ENCODE measurements at places on chromosomes 6 and 20.
A peak's percentile ranks its signal among the peaks of the same experiment; 100 is the strongest.

GRCh38 chr6:35065870-35066269 is 75.3 kb downstream of the TCP11 start:
- DNase-seq, result no peak

DNA sequence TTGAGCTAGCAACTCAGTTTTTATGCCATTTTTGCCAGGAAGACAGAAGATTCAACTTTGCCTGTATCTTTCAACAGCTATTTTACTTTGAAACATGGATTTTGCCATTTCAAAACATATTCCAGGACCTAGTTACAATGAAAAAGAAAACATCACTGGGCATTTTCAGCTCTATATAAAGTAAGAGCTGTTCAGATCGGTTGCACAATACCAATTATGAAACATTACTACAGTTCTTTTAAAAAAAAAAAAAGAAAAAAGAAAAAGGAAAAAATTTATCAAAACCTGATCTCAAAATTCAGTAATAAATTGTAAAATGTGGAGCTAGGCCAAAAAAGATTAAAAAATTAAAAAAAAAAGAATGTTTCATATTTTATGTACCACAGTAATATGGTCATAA is 15.6 kb downstream of the BCLAF1 start:
- DNase-seq, result no peak

GRCh38 chr6:44594481-44594880 is 207.0 kb downstream of the CDC5L start:
- no peak for DNase-seq

DNA sequence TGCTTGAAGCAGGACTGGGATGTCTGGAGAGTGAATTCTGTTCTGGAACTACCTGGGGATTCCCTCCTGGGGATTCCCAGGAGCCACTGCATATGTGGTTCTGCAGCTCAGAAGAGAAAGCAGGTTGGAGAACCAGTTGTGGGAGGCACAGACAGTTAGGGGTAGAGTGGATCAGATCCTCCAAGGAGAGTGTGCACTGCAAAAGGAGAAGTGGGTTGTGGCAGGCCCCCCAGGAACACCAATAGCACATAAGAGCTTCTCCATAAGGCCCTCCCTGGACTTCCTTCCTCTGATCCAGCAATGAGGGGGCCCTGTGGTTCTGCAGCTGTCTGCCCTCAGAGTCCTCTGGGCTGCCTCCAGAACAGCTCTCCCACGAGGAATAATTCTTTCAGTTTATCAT is 369.2 kb upstream of the CNR1 start:
- DNase-seq, result no peak

DNA sequence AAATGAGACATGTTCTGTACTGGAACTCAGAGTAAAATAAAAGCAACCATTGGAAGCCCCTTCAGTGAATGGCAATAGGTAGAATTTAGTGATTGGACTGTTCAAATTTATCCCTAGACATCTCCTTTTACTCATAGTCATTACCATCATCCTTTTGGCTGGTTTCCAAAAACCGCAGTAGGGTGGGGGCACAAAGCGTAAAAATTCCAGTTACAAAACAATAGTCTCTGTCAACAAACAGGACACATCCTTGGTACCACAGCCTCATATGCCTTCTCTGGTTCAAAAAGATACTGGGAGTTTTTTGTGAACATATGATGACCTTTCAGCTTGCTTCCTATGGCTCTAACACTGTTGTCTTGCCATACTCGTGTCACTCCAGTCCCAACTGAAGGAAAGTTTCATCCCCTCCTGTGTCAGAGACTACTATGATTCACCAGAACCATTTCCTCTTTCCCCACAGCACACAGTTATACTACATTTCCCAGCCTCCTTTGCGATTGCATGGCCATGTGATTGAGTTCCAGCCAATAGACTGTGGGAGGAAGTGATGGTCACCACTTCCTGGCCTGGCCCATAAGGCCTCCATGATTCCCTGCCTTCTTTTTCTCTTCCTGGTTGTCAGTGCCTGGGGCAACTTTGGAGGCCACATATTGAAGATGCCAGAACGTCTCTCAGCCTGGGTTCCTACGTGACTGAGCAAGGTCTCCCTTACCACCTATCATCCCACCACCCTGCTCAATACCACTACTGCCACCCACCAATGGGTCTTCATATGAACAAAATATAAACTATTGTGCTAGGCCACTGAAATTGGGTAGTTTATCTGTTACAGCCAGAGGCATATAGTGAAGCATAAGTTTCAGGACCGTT is 162.4 kb downstream of the ID4 start:
- peak; percentile 55 for DNase-seq

DNA sequence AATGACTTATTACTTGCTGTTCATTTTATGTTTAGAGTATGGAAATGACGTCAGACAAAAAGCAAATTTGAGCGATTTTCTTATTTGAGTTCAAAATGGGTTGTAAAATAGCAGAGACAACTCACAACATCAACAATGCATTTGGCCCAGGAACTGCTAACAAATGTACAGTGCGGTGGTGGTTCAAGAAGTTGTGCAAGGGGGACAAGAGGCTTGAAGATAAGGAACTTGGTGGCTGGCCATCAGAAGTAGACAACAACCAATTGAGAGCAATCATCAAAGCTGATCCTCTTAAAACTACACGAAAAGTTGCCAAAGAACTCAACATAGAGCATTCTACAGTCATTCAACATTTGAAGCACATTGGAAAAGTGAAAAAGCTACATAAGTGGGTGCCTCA is 43.8 kb downstream of the REV3L start:
- DNase-seq, result no peak

GRCh38 chr6:79385333-79385732 is 150.9 kb upstream of the HMGN3 start:
- no peak for DNase-seq

DNA sequence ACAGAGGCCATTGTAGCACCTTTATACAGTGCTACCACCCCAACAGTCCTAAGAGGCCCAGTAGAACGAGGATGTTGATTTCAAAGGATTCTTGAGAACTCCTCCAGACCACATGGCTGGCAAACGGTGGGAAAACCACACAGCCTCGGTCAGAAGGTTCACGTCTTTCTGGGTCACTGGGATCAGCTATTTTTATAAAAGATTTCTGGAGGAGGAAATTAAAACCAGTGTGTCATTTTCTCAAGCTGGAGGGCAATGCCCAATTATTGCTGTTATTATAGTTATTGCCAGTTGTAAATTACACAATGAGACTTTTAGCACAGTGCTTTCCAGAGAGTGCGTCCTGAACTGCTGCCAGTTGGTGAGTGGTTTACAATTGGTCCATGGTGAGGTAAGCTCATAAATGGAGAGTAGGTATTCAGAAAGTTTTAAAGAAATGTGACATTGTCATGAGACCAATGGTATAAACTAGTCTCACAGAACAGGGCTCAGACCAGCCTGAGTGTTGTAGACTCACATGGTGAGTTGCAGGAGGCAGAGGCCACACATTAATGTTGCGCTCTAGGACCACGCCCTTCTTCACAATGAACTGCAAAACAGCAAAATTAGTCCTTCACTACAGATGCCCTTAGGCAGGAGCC is 8.4 kb upstream of the PPP1R14C start:
- DNase-seq, result no peak

DNA sequence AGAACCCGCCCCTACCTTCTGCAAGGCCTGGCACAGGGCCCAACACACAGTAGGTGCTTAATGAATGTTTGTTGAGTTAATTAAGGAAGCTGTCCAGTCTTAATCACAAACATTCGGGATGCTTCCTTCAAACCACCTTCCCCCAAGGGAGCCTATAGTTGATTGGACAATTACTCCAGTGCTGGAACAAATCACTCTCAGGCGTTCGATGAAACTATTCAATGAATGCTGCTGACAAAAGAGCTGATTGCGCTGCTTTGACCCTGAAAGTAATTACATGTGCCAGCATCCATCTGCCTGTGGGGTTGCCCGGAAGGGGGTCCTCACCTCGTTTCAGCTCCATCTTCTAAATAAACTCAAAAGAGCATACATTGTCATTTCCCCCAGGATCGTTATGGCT is 112.0 kb upstream of the SRSF6 start:
- DNase-seq, result no peak

DNA sequence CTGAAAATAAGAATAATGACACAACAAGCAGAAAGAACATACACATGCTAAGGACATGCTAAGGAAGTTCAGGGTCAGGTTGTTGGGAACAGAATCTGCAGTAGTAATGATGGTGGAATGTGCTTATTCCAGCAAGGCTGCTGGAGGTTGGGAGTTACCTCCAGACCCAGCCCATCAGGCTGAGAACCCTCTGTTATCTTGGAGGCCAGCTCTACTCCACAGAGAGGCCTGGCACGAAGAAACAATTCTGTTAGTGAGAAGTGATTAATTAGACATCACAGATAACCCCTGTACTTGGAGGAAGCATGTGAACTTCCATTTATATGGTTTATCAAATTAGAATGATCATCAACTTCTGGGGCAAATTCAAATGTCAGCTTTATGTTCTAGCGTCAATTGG is 22.1 kb upstream of the ARHGAP18 start:
- no peak for DNase-seq

- DNase-seq, result no peak
Measured at GRCh38 chr6:10217111-10217510, 197.8 kb downstream of the TFAP2A start.

DNA sequence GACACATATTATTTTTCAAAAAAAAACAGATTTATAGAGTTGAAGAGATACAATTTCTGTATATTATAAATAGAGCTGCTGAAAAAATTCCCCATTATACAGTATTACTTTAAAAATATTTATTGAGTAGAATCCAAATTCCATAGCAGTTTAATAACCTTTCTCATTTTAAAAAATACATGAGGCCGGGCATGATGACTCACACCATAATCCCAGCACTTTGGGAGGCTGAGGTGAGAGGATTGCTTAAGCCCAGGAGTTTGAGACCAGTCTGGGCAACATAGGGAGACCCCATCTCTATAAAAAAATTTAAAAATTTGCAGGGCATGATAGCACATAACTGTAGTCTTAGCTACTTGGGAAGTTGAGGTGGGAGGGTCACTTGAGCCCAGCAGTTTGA is 13.0 kb downstream of the ATRN start:
- no peak for DNase-seq

GRCh38 chr6:169839898-169840631 is 88.6 kb downstream of the ERMARD start:
- no peak for DNase-seq

- DNase-seq, result no peak
Measured at GRCh38 chr6:37492236-37492972, 7.3 kb downstream of the CCDC167 start.

DNA sequence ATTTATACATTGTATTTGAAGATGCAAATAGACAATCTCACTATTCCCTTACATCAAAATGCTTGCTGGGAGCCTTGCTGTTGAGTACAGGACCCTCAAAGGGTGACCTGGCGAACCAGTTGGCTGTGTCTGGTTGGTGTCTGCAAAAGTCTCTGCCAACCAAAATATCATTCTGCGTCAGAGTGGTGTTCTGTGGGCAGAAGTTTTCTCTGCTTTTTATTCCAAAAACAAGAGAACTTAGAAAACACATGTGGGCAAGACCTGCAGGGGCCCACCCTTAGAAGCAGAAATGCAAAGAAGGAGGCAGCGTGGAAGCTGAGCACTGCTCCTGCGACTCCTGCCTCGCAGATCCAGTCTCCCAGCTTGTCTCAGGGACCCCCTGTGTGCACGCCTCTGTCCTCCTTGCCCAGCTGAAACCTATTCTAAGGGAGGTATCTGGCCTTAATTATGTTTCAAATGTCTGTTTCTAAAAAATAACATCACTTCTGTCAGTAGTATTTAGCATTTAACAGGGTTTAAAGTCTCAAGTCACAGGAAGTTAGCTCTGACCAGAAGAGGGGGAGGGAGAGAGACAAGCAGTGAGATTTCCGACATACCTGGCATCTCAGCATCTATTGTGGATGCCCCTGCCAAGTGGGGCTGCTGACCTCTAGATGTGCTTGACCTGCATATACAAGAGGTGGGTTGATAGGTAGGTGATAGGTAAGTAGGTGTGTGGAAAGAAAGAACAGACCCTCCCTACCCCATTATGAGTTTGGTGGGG is 101.3 kb downstream of the SASH1 start:
- no peak for DNase-seq

DNA sequence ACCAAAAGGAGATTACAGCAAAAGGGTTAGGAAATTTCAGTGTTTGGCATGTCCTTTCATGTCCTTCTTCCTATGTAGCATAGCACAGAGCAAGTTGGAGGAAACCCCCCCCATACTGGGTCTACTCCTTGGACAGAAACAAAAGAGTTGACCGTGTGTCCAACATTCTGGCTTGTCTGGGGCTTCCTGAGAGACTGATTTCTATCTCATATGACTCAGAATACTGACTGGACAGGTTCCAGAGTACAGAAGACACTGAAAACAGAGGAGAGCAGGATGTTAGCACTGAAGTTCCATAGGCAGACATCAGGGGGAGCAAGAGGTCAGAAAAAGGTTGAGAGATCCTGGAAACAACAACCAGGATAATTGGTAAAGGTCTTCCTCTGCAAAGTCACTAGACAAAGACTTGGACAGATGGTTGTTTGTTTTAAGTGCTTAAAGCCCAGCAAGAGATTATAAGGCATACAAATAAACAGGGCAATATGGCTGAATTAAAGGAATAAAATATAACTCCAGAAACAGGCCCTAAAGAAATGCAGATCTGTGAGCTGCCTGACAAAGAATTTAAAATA is 48.4 kb downstream of the USP49 start:
- peak; percentile 70 for DNase-seq

All from suppressor macrophage treated with lipopolysaccharide for 4 hours (primary cell).